ENCODE measurements at places on chromosomes 4 and X.
A peak's percentile ranks its signal among the peaks of the same experiment; 100 is the strongest.

- DNase-seq = no peak
Measured at GRCh38 chr4:2105559-2105958, 46.4 kb downstream of the NAT8L start.

DNA sequence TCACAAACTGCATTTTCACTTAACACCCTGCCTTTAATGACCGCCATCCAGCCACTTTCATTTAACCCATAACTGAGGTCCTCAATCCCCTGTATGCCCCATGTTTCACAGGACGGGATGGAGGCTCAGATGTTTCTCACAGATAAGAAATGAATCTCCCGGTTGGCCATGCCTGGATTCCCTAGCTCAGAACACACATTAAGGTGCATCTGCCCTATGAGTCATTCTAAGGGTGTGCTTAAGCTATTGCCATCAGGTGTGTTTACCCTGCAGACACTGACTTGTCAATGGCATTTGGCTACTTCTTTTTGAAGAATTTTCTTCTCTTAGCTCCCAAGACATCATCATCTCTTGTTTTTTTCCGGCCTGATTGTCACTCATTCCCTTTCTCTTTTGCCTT is 222.6 kb upstream of the SMIM31 start:
- no peak for DNase-seq

- no peak for DNase-seq
Measured at GRCh38 chr4:80438016-80438415, 102.5 kb downstream of the CFAP299 start.

- no peak for DNase-seq
Measured at GRCh38 chr4:77538574-77539157, 67.0 kb upstream of the CXCL13 start.

- no peak for DNase-seq
Measured at GRCh38 chr4:83732114-83732635, 196.3 kb downstream of the GPAT3 start.

GRCh38 chr4:11901089-11901488 is 472.4 kb upstream of the HS3ST1 start:
- DNase-seq = no peak

DNA sequence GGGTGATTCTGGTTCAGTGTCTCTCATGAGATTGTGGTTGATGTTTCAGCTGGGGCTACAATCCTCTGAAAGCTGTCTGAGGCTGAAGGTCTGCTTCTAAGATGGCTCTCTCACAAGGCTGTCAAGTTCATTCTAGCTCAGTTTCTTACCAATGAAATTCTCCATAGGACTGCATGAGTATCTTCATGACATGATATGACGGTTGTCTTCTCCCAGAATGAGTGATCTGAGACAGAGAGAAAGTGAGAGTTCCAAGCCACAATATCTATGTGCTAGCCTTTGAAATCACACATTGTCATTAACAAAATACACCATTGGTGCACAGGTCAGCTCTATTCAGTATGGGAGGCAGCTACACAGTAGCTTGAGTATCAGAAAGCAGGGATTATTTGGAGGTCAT is 27.3 kb downstream of the PITX2 start:
- no peak for DNase-seq

GRCh38 chr4:74975848-74976824 is 43.2 kb downstream of the PARM1 start:
- no peak for DNase-seq

DNA sequence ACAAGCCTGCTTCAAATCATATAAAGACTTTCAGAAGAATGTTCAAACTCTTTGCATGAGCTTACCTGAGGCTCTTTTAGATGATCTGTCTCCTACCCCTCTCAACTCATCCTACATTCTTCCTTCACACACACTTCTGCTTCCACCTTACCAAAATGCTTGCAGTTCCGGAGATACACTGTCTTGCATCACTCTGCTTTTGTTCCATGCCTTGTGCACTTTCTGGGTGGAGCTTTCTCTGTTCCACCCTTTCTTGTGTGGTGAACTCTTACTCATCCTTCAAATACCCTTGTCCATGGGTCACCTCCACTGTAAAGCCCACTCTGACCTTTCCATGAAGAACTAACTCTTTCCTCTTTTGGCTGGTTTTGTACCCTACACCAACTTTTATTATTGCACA is 18.4 kb upstream of the MGST2 start:
- DNase-seq = no peak

GRCh38 chr4:114905017-114905416 is 208.4 kb downstream of the NDST4 start:
- DNase-seq = no peak

DNA sequence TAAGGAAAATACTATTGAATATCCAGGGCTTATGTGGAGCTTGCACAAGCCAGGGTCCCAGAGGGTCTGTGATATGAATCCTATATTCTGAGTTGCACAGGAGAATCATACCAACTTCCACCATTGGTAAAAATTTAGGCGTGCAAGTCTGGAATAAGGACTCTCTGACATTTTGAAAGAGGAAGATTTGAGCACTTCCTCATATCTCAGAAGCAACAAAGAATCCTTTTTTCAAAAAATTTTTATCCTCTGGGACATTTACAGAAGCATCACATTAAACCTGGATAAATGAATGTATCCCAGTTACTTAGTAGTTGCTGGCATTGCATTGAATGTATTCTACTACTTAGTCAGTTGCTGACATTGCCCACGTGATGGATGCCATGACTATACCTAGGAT is 24.2 kb upstream of the CAMK2D start:
- DNase-seq = no peak

- no peak for DNase-seq
Measured at GRCh38 chrX:50154429-50154828, 46.4 kb downstream of the AKAP4 start.

DNA sequence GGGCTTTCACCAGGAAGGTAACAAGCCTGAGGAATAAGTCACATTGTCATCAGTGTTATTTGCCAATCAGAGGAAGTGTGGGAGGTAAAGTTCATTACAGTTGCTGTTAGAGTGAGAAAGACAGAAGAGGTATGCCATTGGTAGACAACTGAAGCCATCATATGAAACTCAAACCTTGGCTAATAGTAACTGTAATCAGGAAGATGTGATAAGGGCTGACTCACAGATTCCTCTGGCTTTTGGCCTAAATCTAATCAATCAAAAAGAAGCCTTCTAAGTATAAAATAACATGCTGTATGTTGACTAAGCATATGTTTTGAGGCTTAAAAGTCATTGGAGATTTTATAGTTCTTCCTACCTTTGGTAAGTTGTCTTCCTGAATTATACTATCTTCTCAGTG is 242.8 kb downstream of the PCDH7 start:
- no peak for DNase-seq

DNA sequence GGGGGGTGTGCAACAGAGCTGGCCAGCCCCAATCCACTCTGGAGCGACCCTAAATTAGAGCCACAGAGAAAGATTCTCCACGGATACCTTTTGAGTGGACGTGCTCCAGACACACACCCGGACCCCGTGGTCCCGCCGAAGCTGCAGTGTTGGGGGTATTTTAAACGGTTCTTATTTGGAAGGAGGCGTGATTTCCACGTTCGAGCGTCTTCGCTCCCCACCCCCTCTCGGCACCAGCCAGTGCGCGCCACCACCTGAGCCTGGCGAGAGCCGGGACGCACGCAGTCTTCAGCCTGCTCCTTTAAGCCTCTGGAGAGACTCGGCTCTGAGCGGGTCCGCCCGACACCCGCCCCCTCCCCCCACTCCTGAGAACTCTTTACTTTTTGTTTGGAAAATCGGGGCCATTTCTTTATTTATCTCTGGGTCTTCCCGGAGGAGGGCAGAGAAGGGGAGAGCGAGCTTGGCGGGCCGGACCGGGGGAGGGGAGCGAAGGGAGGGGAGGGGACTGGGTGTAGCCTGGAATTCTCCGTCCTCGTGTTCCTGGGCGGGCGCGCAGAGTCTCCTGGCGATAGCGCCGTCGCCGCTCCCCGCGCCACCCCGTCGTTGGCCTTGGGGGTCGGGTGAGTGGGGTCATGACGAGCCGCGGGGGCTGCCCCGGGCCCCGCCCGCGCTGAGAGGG is 668 bp upstream of the PTCHD1 start:
- no peak for DNase-seq

GRCh38 chrX:135688137-135688536 is 25.3 kb upstream of the CT45A1 start:
- DNase-seq = no peak

GRCh38 chr4:10006601-10007435 is 14.5 kb downstream of the SLC2A9 start:
- no peak for DNase-seq

- DNase-seq = no peak
Measured at GRCh38 chr4:11914406-11914805, 485.7 kb upstream of the HS3ST1 start.

GRCh38 chrX:31136144-31136611 is 64.3 kb upstream of the FTHL17 start:
- DNase-seq = no peak

GRCh38 chrX:96703816-96704215 is 19.2 kb downstream of the DIAPH2 start:
- DNase-seq = no peak

DNA sequence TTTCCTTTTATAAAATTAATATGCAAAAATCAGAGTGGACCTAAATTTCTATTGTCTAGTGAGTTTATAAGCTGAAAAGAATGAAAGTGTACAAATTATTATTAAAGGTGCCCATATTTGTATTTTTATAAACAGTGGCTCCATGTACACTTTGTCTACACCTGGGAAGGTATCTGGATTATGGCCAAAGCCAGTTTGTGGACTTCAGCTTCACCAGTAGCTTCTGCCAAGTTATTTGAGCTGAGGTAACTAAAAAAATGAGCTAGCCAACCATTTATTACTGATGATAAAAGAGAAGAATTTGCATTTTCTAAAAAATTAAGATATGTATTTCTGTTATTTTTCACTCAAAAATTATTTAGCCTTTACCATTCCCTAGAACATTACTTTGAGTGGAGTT is 32.3 kb upstream of the LRAT start:
- no peak for DNase-seq

DNA sequence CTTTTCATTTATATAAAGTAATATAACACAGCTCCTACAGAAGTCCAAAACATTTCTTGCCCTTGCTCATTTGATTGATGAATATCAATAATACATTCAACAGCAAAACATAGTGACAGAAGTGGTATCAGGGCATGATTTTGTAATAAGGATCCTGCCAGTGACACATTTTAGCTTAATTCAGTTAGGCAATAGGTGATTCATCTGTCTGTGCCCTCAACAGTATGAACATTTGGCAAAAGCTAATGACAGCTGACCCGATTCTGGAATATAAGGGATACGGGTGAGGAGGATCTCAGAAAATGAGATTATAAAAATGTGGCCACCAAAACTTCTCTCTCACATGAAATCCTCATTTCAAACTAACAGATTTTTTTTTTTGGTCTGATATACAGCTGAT is 294.0 kb downstream of the CAMK2D start:
- DNase-seq = no peak

GRCh38 chr4:179112441-179113170 is 1670.4 kb upstream of the AGA start:
- DNase-seq = no peak

DNA sequence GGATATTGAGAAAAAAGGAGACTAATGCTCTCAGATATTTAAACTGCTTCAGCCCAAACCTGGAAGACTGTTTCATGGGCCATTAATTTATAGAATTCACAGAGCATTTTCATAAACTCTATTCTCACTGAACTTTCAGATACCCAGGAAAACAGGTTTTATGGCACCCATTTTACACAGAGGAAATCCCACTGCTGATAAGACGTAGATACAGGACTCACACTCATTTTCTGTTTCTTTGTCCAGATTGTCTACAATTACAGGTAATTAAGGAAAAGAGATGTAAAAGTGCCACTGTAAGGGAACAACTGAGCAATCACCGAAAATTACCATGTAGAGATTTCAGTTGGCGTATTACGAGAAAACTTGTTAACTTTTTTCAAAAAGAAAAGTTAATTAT is 83.3 kb downstream of the FAM184B start:
- DNase-seq = no peak

DNA sequence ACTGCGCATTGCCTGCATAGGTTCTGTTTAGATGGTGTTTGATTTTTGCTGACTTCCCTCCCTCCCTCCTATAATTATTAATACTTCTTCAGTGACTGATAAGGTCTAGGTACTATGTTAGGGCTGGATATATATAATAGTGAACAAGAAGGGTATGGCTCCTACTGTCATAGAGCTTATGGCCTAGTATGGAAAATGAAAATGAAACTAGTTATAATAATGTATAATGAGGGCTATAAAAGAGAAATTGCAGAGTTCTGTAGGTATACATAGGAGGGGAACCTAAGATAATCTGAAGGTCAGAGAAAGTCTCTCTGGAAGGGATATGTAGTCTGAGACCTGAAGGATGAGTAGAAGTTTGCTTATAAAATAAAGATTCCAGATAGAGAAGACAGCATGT is 102.1 kb downstream of the DCK start:
- DNase-seq = no peak

GRCh38 chrX:80223982-80224579 is 196.2 kb upstream of the TENT5D start:
- DNase-seq = no peak

DNA sequence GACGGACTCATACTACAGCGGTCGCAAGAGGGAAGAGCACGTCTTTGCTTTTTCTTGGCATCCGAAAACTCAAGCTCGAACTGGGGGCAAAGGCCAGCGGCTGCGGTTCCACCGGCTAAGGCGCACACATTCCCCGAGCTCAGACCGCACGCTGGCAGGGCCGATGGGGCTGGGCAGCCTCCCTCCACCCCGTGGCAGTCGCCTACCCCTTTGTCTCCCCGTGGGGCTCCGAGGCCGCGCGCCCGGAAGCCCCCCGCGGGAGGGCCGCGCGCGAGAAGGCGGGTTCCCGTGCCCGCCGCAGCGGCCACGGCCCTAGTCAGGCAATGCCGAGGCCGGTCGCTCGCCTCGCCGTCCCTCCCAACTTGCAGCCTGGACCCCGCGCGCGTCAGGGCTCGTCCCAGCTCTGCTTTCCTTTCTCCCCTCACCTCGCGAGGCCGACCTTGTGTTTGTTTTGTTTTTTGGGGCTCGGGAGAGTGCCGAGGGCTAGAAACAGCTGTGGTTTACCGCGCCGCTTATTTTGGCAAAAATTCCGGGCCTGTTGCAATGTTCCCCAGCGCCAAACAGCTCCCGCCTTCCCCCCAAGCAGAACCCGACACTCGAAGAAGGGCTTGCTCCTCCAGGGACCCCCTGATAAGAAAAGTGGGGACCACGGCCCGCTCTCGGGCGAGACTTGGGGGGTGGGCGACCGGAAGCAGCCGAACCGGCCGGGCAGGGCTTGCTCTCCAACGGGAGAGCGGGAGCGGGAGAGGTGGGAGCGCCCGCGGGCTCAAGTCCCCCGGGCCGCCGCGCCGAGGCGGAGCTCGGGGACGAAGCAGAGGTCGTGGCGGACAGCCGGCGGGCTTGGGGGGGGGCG is 561 bp upstream of the N4BP2 start:
- DNase-seq = peak; percentile 20

GRCh38 chr4:35771571-35771970 is 472.7 kb downstream of the ARAP2 start:
- DNase-seq = no peak
